B cell (primary cell): ENCODE measurements at places on chromosomes 2 and 18. TPM values are rescaled to one million over a fixed set of nuclear protein-coding genes. Genes with fewer than 3 reads are reported as not detected.

Gene APOB
- 0.12 TPM in 1 of 2 replicates, not detected in the other for total RNA-seq

DNA sequence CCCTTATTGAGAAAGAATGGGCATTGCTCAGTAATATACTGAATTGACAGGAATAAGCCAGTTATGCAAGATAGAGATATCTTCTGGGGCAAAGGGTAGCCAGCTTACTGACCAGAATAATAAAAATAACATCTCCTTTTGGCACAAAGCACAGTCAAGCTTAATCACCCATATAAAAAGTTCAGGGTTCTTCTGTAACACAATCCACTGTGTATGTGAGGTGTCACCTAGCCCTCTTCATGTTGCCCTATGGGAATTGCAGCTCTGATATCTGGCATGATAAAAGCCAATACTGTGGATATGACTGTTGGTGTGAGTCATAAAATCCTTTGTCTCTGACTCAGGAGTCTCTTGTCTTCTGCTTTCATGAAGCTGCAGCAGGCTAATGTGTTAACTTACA, 90.8 kb downstream of the DSEL start:
- H3K4me3 ChIP-seq, result no peak overlapping the region
- DNase-seq, result no peak
- no peak overlapping the region for H3K27ac ChIP-seq
- no peaks in the 10 kb centered on the region for H3K4me1 ChIP-seq

Gene FBXO15
- total RNA-seq, result 3.7 and 4.1 TPM in 2 replicates

Gene SDC1
- not detected in 2 replicates for total RNA-seq

Gene DSC2
- total RNA-seq, result not detected in 2 replicates

GRCh38 chr2:215983581-215984351, 29.6 kb downstream of the MREG start:
- H3K36me3 ChIP-seq, result no peaks in the 10 kb centered on the region
- H3K27me3 ChIP-seq, result no peaks in the 10 kb centered on the region
- no peak overlapping the region for H3K4me3 ChIP-seq
- H3K4me1 ChIP-seq, result no peaks in the 10 kb centered on the region
- H3K27ac ChIP-seq, result no peak overlapping the region

Gene RGPD8
- 28.1 and 31.2 TPM in 2 replicates for total RNA-seq

Gene C2orf15
- 1.0 and 1.2 TPM in 2 replicates for total RNA-seq

- peak overlapping the region; percentile 11 for H3K4me3 ChIP-seq
- no peaks in the 10 kb centered on the region for H3K27me3 ChIP-seq
- peak overlapping the region; percentile 27 for H3K27ac ChIP-seq
- DNase-seq, result peak; percentile 94
- no peaks in the 10 kb centered on the region for H3K36me3 ChIP-seq
Measured at GRCh38 chr2:47520825-47521665, 118.1 kb downstream of the MSH2 start.

DNA sequence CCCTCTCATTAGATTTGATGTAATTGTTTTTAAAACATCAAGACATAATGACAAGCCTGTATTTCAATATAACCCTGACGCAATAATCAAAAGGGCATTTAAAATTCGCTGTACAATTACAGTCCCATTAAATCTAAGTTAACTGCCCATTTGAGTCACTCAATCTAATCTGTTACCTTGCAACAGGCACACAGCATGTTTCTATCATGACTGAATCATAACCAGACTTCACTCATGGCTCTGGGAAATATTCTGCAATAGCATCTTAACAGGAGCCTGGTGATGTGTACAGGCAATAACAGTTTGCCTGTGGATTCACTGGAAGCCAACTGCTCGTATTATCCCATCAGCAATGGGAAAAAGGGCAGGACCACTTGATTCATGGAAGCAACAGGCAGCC, 142.3 kb upstream of the NCKAP5 start:
- H3K36me3 ChIP-seq, result no peaks in the 10 kb centered on the region
- H3K4me3 ChIP-seq, result no peak overlapping the region
- no peak for DNase-seq
- no peaks in the 10 kb centered on the region for H3K27me3 ChIP-seq
- no peaks in the 10 kb centered on the region for H3K4me1 ChIP-seq
- H3K27ac ChIP-seq, result no peak overlapping the region

DNA sequence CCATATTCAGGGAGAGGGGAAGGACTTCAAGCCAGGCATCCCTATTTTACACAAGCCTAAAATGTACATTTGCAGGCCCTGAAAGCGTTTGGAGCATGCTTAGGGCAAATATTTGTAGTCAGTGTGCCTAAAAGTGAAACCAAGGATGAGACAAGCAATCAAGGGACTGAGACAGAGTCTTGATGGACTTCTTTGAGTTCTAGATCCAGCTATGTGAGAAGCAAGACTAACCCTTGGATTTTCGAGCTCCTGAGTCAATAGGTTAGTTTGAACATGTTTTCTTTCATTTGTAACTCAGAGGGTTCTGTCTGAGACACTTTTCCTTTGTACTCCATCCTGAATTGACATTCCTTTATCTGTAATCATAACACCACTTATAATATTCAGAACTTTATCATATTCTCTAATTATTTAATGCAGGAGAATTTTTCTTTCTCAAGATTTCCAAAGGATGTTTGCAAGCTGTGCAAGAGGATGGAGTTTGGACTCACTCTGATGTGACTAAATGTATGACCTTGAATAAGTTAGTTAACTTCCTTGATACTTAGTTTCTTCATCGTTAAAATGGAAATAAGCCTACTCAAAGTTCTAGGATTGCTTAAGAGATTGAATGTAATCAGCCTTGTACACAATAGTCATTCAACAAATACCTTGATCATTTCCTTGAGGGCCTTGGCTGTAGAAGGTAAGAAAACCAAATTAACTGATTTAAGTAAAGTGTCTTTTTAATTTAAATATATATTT, 1237.8 kb upstream of the ZEB2 start:
- no peak overlapping the region for H3K4me3 ChIP-seq
- no peak overlapping the region for H3K27ac ChIP-seq
- no peaks in the 10 kb centered on the region for H3K27me3 ChIP-seq
- H3K4me1 ChIP-seq, result peaks cover 8% of the 10 kb centered on the region
- DNase-seq, result no peak
- H3K36me3 ChIP-seq, result no peaks in the 10 kb centered on the region

DNA sequence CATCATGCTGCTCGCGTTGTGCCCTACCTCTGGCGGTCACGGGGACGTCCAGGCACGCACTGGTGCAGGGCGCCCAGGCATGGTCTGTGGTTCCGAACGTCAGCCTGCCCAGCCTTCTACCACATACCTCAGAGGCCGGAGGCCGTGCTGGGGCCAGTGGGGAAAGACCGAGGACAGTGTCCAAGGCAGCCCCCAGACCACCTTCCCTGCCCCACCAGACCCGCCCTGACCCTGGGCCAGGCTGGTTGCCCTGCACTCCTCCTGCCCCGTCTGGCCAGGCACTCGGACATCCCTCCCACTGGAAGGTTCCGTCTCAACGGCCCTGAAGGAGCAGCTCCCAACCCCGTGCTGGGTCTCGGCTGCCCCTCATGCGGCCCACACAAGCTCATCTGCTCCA, 32.8 kb downstream of the SLC66A2 start:
- DNase-seq, result no peak
- H3K27me3 ChIP-seq, result no peaks in the 10 kb centered on the region
- no peak overlapping the region for H3K4me3 ChIP-seq
- H3K36me3 ChIP-seq, result no peaks in the 10 kb centered on the region

GRCh38 chr2:152861349-152861942, 143.0 kb downstream of the ARL6IP6 start:
- no peak overlapping the region for H3K4me3 ChIP-seq
- H3K27ac ChIP-seq, result no peak overlapping the region
- no peaks in the 10 kb centered on the region for H3K27me3 ChIP-seq
- DNase-seq, result peak; percentile 3
- no peaks in the 10 kb centered on the region for H3K36me3 ChIP-seq
- no peaks in the 10 kb centered on the region for H3K4me1 ChIP-seq

GRCh38 chr18:11160313-11160712, 10.9 kb upstream of the PIEZO2 start:
- H3K4me1 ChIP-seq, result no peaks in the 10 kb centered on the region
- no peak overlapping the region for H3K27ac ChIP-seq
- no peaks in the 10 kb centered on the region for H3K36me3 ChIP-seq
- no peak overlapping the region for H3K4me3 ChIP-seq

- DNase-seq, result no peak
- H3K36me3 ChIP-seq, result no peaks in the 10 kb centered on the region
- no peak overlapping the region for H3K27ac ChIP-seq
- H3K27me3 ChIP-seq, result no peaks in the 10 kb centered on the region
Measured at GRCh38 chr2:214902286-214902685, 92.8 kb upstream of the BARD1 start.

- no peaks in the 10 kb centered on the region for H3K27me3 ChIP-seq
- H3K27ac ChIP-seq, result no peak overlapping the region
- no peaks in the 10 kb centered on the region for H3K36me3 ChIP-seq
- no peak for DNase-seq
- H3K4me1 ChIP-seq, result no peaks in the 10 kb centered on the region
Measured at GRCh38 chr2:219769090-219769910, 141.9 kb downstream of the SLC4A3 start.

DNA sequence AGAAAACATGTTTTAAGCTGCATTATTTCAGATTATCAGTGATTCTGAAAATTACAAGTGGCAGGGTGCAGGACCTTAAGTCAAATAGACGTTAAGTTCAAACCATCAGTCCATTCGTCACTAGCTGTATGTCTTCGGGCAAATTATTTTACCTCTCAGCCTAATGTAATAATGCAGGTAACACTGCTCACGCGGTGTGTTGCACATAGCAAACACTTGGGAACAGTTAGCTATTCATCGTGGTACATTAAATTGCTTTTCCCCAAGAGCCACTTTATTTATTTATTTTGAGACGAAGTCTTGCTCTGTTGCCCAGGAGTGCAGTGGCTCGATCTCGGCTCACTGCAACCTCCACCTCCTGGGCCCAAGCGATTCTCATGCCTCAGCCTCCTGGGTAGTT, 10.1 kb downstream of the MAT2A start:
- no peak overlapping the region for H3K4me3 ChIP-seq
- DNase-seq, result no peak
- no peaks in the 10 kb centered on the region for H3K27me3 ChIP-seq
- peaks cover 2% of the 10 kb centered on the region for H3K36me3 ChIP-seq
- H3K4me1 ChIP-seq, result peaks cover 3% of the 10 kb centered on the region
- H3K27ac ChIP-seq, result no peak overlapping the region

DNA sequence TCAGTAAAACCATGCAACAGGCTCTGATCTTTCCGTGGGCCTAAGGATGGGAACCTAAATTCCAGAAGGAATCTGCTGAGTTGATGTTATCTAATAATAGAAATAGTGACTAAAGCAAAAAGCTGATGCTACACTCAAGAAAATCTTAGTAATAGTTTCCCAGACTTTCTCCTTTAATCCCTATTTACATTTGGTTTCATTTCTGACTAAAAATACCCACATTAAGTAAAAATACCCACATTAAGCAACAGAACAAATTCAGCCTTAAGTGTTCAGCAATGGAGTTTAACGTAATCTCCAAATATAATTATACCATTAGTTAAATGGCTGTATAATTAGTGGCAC, 50.3 kb downstream of the CCBE1 start:
- no peaks in the 10 kb centered on the region for H3K36me3 ChIP-seq
- DNase-seq, result no peak
- H3K27ac ChIP-seq, result no peak overlapping the region
- peaks cover 6% of the 10 kb centered on the region for H3K27me3 ChIP-seq
- no peaks in the 10 kb centered on the region for H3K4me1 ChIP-seq

Gene SCN2A
- total RNA-seq, result 0.22 and 0.44 TPM in 2 replicates

Gene TSGA10
- 36.9 and 39.6 TPM in 2 replicates for total RNA-seq

- H3K4me1 ChIP-seq, result peaks cover 30% of the 10 kb centered on the region
- no peak overlapping the region for H3K27ac ChIP-seq
- H3K27me3 ChIP-seq, result peaks cover 29% of the 10 kb centered on the region
- peaks cover 11% of the 10 kb centered on the region for H3K36me3 ChIP-seq
Measured at GRCh38 chr2:219510512-219511135, 3.7 kb upstream of the ASIC4 start.

- H3K27ac ChIP-seq, result no peak overlapping the region
- H3K27me3 ChIP-seq, result no peaks in the 10 kb centered on the region
- no peaks in the 10 kb centered on the region for H3K4me1 ChIP-seq
- no peak overlapping the region for H3K4me3 ChIP-seq
- no peaks in the 10 kb centered on the region for H3K36me3 ChIP-seq
Measured at GRCh38 chr2:141931797-141932196, 199.0 kb downstream of the LRP1B start.

DNA sequence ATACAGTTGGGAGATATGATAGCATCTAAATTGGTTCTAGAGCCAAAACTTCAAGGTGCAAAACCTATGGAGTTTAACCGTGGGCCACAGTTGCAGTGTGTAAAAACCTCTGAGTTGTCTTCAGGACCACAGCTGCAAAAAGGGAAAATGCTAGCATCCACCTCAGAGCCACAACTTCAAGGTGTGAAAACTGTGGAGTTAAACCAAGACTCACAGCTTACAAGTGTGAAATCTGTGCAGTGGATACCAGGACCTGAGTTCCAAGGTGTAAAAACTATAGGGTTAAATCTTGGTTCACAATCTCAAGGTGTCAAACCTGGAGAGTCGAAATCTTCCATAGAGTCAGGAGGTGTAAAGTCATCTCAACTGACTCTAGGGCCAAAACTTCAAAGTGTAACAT, 10.4 kb upstream of the ZNF512 start:
- no peaks in the 10 kb centered on the region for H3K4me1 ChIP-seq
- DNase-seq, result no peak
- H3K27ac ChIP-seq, result no peak overlapping the region
- peaks cover 26% of the 10 kb centered on the region for H3K27me3 ChIP-seq

DNA sequence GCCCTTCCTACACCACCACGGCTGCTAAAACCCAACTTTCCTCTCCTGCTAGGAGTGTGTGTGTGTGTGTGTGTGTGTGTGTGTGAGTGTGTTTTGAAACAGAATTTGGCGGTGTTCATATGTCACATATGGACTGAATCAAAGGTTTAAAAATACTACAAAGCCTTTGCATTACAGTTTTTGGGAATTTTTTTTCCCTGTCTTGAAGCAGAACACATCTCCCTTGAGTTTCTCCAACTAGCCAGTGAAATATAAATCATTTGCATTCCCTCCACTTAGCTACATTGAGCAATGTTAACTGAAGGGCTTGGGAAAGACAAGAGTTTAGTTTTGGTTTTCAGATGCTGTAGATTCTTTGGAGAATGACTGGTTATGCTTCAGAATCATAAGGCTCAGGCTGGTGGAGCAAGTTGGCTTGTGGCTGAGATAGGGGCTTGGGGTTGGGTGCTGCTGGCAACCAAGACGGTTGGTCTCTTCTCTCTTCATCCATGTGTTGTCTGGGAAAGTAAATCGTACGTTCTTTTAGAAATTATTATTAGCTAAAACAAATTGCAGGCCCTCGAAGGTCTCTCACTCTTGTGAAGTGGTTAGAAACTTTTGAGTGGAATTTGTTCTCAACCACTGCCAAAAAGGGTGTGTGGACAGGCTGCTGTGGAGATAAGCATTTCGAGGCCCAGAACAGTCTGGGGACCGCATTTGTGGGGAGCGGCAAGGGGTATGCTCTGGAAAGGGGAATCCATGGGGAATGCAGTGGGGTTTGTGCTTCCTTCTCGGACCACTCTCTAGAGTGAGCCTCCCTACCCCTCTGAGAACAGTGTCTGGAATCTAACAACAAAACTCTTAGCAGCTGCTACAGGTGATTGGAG, 1.4 kb downstream of the NRP2 start:
- peak; percentile 12 for DNase-seq
- peaks cover 54% of the 10 kb centered on the region for H3K27me3 ChIP-seq
- no peak overlapping the region for H3K27ac ChIP-seq
- no peaks in the 10 kb centered on the region for H3K36me3 ChIP-seq
- H3K4me3 ChIP-seq, result no peak overlapping the region
